ENCODE measurements at places on chromosomes 12 and 14. TPM values are rescaled to one million over a fixed set of nuclear protein-coding genes. Genes with fewer than 3 reads are reported as not detected.

The SCN8A gene
- total RNA-seq = 26.4 TPM

The TBC1D30 gene
- total RNA-seq = 0.72 TPM

The LGMN gene
- 89.4 TPM for total RNA-seq

The DEPDC4 gene
- total RNA-seq = 0.36 TPM

The SYT10 gene
- not detected for total RNA-seq

The ITPK1 gene
- total RNA-seq = 25.0 TPM

The IFNG-AS1 gene
- total RNA-seq = 0.29 TPM

The NANOG gene
- under 0.01 TPM for total RNA-seq

The CLEC6A gene
- total RNA-seq = not detected

The TCL1A gene
- total RNA-seq = not detected

The AQP6 gene
- not detected for total RNA-seq

The ALDH6A1 gene
- 30.1 TPM for total RNA-seq

The SLC35F4 gene
- total RNA-seq = not detected

The ABCC9 gene
- 28.3 TPM for total RNA-seq

The TMTC2 gene
- 2.1 TPM for total RNA-seq

The PLEK2 gene
- total RNA-seq = 1.2 TPM

The TMEM52B gene
- total RNA-seq = not detected

The MYO1H gene
- total RNA-seq = not detected

The OR4E2 gene
- total RNA-seq = not detected

The TMEM179 gene
- not detected for total RNA-seq

The LBHD2 gene
- total RNA-seq = not detected

The COX8C gene
- not detected for total RNA-seq

The CD27 gene
- not detected for total RNA-seq

The GNG2 gene
- 7.4 TPM for total RNA-seq

The CPNE6 gene
- not detected for total RNA-seq

The ZNF839 gene
- 9.1 TPM for total RNA-seq

The ACOT4 gene
- total RNA-seq = 1.8 TPM

The CLEC9A gene
- total RNA-seq = not detected

The MTA1 gene
- 60.4 TPM for total RNA-seq

The FAR2 gene
- total RNA-seq = 10.5 TPM

The IFNG gene
- not detected for total RNA-seq

The ESR2 gene
- not detected for total RNA-seq

The TUBA1C gene
- total RNA-seq = 307 TPM

The ASCL1 gene
- not detected for total RNA-seq

The SERPINA10 gene
- not detected for total RNA-seq

The TNS2 gene
- total RNA-seq = 76.0 TPM

The NOS1 gene
- not detected for total RNA-seq

The PIP4K2C gene
- total RNA-seq = 32.4 TPM

The PRMT5 gene
- 56.3 TPM for total RNA-seq

The VIPAS39 gene
- total RNA-seq = 34.0 TPM

The PTPRB gene
- 0.29 TPM for total RNA-seq

The MMP19 gene
- 14.7 TPM for total RNA-seq

The KRT85 gene
- total RNA-seq = not detected

The CEBPE gene
- total RNA-seq = not detected

The CLEC4C gene
- not detected for total RNA-seq

The LUM gene
- total RNA-seq = 1,762 TPM

The AMDHD1 gene
- 0.29 TPM for total RNA-seq

The CLEC1A gene
- under 0.01 TPM for total RNA-seq

The RNASE3 gene
- not detected for total RNA-seq

Measured in osteoblast (primary cell).